NCI-H774 (cell line): ENCODE measurements at places on chromosomes 3 and 15.

DNA sequence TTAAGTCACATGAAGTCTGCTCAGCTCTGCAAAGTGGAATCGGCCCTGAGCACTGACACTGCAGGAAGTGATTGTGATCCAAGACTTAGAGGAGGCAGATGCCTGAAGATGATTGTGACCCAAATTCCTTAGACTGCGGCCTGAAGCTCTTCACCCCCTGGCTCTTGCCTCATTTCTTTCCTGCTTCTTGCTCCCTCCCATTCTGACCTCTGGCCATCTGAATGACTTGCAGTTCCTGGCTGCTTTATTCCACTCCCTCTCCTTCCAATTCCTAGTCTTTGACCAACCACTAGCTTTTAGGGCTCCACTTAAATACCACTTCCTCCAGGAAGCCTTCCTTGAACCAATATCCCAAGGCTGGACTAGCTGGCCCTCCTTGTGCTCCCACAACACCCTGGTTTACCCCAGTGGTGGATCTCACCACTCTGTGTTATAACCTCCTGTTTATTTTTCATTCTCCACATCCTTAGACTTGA lies 9.9 kb upstream of the EPB42 start:
- no peak for DNase-seq

- no peak for DNase-seq
Measured at GRCh38 chr3:47794544-47794943, 8.4 kb upstream of the DHX30 start.

DNA sequence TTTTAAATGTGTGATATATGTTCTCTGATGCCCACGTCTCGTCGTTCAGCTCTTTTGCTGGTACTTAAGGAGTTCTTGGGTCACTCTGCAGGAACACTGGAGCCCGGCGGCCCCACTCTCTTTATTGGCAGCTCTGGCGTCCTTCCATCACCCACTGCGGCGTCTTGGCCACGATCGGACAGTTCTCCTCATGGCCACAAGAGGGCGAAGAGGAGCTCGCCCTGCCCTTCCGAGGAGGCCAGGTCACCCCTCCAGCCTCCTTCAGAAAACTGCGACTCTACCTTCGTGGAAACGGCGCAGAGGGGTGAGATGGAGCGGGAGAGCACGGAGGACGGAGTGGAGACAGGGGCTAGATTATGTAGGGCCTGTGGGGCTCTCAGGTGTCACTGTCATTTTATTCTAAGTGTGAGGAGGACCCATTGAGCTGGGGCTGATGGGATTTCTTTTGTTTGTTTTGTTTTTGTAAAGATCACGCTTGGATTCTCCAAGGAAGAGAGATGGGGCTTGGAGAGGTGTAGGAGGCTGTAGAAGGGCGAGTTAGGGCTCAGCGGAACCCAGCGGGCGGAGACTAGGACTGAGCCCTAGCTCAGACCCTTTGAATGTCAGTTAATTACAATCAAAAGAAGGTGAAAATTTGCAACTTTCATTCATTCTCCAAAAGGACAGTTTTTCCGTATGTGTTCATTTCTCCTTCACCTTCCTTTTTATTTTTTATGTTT lies 28.0 kb upstream of the GABRA5 start:
- DNase-seq = no peak

- DNase-seq = no peak
Measured at GRCh38 chr3:77412021-77412438, 372.1 kb downstream of the ROBO2 start.

DNA sequence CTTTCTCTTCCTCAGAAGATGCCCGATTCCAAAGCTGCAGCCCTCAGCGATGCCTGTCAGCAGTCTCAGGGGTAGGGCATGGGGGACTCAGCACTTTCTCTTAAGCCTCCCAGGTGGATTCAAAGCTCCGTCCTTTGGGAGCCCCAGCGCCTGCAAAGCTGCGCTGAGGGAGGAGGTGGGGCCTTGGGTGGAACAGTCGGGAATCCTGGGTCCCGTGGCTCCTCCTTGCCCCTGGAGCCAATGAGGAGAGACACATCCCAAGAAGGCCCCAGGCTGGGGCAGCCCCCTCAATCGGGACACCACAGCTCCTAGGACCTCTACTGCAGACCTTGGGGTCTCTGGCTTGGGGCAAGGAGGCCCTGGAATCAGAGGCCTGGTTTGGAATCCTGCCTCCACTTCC lies 227.5 kb upstream of the IGF1R start:
- no peak for DNase-seq

- DNase-seq = no peak
Measured at GRCh38 chr15:68317281-68318007, 39.9 kb downstream of the FEM1B start.

DNA sequence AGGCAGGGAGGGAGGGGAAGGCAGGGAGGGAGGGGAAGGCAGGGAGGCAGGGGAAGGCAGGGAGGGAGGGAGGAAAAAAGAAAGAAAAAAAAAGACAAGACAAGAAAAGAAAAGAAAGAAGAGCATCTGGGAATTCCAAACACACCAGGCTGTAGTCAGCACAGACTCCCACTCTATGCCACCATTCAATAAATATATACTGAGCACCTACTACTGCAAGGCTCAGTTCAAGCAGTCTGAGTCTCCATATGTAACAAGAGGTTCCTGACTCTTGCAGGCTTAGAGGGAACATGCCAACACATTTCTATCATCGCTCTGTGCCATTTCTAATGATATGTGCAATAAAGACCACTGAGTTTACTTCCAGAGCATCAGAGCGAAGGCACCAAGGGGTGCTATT lies 47.7 kb downstream of the ANXA2 start:
- DNase-seq = no peak

- DNase-seq = no peak
Measured at GRCh38 chr3:27575499-27575898, 91.3 kb upstream of the SLC4A7 start.

- DNase-seq = no peak
Measured at GRCh38 chr3:186067360-186068242, 41.3 kb downstream of the ETV5 start.
